Ascending aorta (tissue), 2 donors: ENCODE measurements at places on chromosomes 1 and 21. TPM values are rescaled to one million over a fixed set of nuclear protein-coding genes. Genes with fewer than 3 reads are reported as not detected.

The NPHS2 gene
- total RNA-seq = not detected

The OR2M3 gene
- not detected for total RNA-seq

The USP1 gene
- total RNA-seq = 19.4 TPM

- DNase-seq = peak; percentile 60
Measured at GRCh38 chr21:45381865-45382696, 22.9 kb upstream of the COL18A1 start.

- DNase-seq = no peak
Measured at GRCh38 chr21:33151941-33152731, 77.6 kb upstream of the IFNAR2 start.

- DNase-seq = no peak
Measured at GRCh38 chr1:30762152-30762929, 4.8 kb upstream of the LAPTM5 start.

DNA sequence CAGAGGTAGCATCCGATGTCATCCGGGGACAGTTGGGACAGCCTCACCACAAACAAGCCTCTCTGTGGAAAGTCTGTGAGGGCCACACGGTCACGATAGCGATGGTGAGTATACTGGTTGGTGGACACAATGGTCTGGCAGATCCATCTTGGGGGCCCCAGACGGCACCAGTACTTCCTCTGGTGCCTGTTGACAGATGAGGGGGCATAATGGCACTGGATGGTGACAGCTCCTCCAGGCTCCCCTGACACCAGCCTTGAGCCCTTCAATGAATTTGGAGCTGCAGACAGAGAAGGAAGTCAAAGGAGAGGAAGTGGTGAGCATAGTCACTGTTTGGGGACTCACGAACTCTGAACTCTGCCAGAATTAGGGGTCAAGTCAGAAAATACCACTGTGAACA lies 8.0 kb downstream of the FCAMR start:
- no peak for DNase-seq

GRCh38 chr1:206886831-206887230 lies 10.4 kb upstream of the IL24 start:
- no peak for DNase-seq

DNA sequence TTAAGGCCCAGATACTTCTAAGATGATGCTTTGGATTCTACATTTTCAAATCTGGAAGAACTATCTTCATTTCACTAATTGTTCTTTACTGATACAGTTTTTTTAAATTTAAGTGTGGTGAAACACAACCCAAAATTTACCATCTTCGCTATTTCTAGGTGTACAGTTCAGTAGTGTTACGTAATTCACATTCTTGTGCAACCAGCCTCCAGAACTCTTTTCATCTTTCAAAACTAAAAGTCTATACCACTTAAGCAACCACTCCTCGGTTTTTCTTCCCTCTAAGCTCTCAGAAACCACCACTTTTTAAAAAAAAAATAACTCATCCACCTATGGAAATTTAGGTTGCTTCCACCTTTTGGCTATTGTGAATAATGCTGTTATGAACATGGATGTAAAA lies 220.7 kb downstream of the PDE4B start:
- no peak for DNase-seq

DNA sequence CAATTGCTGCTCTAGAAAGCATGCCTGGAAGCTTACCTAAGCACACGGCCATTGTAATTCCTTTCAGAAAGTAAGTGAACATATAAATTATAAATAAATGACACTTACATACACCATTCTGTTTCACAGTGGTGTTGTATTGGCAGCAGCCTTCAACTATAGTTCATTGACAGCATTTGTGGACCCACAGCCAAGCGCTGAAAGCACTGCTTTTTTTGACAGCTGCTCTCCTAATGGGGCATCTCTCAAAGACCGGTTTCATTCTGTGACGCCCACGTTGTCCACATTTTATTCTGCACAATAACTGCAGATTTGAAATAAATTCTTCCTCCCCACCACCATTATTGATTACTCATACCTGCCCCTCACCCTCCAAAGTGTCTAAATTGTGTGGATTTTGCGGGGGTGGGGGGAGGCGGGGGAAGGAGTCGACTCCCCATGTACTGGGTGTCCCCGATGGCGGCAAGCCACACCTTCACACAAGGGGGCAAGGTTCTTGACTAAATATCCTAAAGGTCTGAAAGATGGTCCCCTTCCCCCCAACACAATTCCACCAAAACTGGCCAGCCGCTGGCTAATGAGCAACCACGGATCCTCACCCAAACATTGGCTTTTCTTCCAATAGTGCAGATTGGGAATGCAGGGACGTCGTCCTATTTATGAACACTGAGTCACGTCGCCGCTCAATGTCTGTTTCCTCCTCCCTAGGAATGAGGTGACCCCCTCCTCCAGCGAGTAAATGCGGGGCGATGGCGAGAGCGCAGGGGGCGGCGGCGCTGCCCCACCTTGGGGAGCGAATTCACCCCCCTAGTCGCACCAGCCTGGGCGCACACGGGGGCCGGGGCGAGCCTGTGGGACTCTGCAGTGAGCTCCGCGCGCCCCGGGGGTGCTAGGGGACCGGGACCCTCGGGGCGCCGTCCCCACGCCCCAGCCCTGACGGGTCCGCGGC lies 960 bp downstream of the RCAN1 start:
- DNase-seq = no peak

GRCh38 chr1:15687446-15687845 lies 3.3 kb downstream of the PLEKHM2 start:
- no peak for DNase-seq
